ENCODE measurements at places on chromosomes 4 and X.

DNA sequence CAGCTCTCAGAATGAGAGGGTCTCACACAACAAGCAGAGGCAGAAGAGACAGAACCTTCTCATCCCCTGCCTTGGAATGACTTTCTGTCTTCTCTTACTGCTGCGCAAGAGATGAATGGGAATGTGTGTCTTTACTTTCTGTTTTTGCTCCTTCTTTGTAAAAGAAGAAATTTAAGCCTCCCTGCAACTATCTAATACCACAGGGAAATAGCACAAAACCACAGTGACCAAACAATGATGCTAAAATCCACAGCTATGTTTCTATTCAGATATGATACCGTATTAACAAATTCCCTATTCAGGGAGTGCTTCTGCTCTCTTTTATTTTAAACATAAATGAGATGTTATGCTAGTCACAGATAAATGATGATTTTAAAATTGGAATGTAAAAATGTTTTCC, 173.8 kb upstream of the RAI2 start:
- DNase-seq: no peak

GRCh38 chr4:18953613-18954012, 932.1 kb upstream of the LCORL start:
- DNase-seq: no peak

- no peak for DNase-seq
Measured at GRCh38 chrX:156003486-156004185, 6.1 kb downstream of the IL9R start.

DNA sequence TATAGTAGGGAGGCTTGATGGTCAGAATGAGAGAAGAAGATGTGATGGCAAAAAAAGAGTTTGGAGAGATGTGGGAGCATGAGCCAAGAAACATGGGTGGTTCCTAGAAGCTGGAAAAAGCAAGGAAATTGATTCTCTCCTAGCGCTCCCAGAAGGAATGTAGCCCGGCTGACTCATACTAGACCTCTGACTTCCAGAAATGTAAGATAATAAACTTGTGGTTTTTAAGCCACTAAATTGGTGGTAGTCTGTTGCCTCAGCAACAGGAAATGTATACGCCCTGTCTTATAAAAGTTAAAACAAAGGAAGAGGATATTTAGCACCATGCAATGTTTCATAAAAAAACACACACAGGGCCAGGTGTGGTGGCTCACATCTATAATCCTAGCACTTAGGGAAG, 182.7 kb upstream of the PCDH7 start:
- no peak for DNase-seq

- DNase-seq: no peak
Measured at GRCh38 chr4:152029631-152030030, 268.8 kb upstream of the GATB start.

GRCh38 chr4:68079928-68080327, 49.7 kb downstream of the TMPRSS11F start:
- DNase-seq: no peak

DNA sequence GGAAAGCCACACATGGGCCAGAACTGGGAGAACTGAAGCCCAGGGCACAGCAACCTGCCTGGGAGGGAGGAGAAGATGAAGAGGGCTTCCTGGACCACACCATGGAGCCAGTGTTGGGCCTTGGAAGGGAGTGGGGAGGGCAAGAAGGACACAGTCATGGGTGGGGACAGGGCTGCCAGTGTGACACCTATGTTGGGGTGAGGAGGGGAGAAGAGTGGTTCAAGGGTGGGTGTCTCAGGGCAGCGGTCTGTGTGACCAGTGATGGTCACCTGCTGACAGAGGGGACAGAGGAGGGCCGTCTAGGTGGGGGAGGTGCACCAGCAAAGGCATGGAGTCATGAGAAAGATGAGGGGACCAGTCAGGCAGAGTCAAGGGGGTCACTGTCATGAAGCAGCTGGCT, 13.8 kb downstream of the MAGED2 start:
- DNase-seq: no peak

DNA sequence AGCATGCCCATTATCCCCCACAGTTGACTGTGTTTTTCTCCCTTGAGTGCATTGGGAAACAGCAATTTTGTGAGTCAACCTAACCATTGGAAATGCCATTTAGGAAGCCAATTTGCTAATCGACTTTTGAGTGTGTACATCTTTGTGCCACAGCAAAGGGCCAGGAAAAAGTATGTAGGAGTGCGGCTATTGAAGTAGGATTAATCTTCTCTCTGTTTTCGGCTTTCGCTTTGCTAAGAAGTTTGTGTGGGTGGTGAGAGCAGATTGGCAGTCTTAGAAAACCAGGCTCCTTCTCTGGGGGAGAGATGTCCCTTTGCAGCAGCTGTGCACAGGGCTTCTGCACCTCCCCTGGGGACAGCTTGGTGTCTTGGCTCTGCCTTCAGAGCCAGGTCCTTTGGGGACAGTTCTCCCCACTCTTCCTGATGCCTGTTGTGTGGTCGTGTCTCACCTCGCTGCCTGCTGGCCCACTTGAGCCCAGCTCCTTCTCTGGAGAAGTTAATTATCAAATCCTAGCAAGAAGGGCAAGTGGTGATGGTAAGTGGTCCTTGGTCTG, 74.5 kb downstream of the GEMIN8 start:
- no peak for DNase-seq

DNA sequence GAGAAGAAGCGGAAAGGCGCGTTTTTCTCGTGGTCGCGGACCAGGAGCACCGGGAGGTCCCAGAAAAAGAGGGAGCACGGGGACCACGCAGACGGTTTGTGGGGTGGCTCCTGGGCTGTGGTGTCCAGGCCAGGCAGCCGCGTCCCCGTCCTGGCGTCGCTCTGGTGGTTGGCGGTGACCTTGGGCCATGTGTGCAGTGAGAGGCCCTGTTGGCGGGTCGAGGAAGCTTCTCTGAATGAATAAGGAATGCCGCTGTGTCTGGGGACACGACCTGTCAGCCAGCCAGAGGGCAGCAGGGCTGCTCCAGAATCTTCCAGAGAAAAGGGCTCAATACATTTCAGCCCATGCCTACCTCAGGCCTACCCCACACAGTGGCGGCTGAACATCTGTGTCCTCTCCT, 24.3 kb upstream of the HGFAC start:
- DNase-seq: no peak

- DNase-seq: no peak
Measured at GRCh38 chrX:133054761-133055405, 42.0 kb downstream of the USP26 start.

- DNase-seq: no peak
Measured at GRCh38 chrX:39613997-39614679, 483.6 kb downstream of the BCOR start.

DNA sequence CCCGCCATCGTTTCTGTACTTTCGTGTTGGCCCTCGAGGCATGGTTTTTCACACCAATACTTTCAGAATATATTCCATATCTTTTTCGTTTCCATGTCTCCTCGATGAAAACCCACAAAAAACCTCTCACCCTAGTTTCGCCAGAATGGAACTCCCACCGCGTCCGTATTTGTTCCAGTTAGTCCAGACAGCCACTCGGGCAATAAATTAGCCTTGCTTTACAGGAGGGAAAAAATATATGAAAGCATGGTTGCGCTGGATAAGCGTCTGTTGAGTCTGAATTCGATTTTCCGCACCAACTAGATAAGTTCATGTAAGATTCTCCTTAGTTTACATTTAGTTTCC, 550 bp upstream of the CHM start:
- DNase-seq: no peak

DNA sequence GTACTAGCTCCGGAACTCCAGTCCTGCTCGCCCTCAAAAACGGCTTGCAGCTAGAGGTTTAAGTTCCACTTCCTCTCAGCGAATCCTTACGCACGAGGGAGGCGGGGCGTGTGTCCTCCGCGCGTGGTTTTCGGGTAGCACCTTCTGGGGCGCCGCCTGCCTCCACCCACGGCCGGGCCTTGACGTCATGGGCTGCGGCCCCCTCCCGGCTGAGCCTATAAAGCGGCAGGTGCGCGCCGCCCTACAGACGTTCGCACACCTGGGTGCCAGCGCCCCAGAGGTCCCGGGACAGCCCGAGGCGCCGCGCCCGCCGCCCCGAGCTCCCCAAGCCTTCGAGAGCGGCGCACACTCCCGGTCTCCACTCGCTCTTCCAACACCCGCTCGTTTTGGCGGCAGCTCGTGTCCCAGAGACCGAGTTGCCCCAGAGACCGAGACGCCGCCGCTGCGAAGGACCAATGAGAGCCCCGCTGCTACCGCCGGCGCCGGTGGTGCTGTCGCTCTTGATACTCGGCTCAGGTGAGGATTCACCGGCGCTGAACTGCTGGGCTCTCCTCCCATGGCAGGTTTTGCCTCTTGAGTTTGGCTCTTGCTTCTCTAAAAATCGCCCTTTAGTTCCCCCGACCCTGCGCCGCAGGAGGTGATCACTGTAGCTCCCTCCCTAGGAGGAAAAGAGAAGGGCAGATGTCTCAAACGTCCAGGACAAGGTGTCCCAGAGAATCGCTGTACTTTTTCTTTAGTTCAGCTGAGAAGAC, at the start of gene AREG:
Gene AREG, plus strand, starts transcription at position 246 of the 752 bp plus-strand sequence. Its CDS starts 210 bp downstream, at position 456.
- no peak for DNase-seq

DNA sequence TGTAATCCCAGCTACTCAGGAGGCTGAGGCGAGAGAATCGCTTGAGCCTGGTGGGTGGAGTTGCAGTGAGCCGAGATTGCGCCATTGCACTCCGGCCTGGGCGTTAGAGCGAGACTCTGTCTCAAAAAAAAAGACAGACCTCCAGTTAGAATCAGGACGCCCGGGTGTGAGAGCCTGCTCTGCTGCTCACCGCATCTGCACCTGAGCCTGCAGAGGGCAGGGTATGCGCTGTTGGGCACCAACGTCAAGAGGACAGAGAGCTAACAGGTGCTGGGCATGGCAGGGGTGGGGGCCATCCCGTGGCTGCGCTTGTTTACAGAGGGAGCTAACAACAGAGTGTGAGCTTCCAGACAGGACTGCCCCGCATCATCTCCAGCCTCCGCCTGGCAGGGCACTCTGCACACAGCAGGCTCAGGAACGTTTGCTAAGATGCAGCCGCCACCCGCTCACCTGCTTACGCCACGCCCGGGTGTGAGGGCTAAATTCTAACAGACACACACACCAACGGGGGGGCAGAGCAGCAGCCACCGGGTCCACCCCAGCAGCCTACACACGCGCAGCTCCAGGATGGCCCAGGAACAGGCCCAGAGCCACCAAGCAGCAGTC, 50.0 kb upstream of the CPLX1 start:
- DNase-seq: no peak
